ENCODE measurements at places on chromosomes 11 and 22.

- no peak for DNase-seq
These were observed 309.7 kb downstream of the TMEM135 start for GRCh38 chr11:87347441-87347840.

- no peak for DNase-seq
These were observed 54.7 kb downstream of the ETS1 start for GRCh38 chr11:128532572-128533091.

DNA sequence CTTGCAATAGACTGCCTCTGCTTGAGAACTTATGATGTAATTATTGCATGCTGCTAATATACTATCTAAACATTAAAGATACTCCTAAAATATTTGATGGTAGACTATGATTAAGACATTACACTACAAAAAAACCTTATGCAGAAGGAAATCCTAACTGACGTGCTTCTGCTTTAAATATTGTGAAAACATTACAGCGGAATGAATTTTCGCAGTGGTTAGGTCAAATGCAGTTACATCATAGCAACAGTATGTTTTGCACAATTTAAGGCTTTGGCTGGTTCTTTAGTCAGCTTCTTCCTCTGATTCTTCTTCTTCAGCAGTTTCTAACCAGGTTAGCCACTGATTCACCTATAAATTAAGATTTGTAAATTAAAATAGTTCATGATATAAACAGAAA lies 11.2 kb downstream of the EIF4G2 start:
- no peak for DNase-seq

DNA sequence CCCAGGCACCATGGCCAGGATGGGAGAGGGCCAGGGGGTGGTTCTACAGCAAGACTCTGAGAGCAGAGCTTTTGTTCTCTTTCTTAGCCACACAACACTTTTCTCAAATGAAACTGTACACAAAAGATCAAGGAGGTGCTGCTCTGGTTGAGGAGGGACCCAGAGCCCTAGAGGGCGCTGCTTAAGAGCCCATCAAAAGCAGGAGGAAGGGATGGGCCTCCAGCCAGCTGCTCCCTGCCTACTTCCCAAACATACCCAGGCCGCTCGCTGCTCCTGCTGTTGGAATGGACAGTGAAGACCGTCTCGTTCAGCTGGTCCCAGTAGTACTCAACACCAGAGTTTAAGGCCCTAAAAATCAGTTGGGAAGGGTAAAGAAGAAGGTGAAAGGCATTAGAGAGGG lies 18.4 kb upstream of the CHRM4 start:
- no peak for DNase-seq

- DNase-seq, result no peak
These were observed 10.0 kb upstream of the PKNOX2 start for GRCh38 chr11:125154378-125155099.

DNA sequence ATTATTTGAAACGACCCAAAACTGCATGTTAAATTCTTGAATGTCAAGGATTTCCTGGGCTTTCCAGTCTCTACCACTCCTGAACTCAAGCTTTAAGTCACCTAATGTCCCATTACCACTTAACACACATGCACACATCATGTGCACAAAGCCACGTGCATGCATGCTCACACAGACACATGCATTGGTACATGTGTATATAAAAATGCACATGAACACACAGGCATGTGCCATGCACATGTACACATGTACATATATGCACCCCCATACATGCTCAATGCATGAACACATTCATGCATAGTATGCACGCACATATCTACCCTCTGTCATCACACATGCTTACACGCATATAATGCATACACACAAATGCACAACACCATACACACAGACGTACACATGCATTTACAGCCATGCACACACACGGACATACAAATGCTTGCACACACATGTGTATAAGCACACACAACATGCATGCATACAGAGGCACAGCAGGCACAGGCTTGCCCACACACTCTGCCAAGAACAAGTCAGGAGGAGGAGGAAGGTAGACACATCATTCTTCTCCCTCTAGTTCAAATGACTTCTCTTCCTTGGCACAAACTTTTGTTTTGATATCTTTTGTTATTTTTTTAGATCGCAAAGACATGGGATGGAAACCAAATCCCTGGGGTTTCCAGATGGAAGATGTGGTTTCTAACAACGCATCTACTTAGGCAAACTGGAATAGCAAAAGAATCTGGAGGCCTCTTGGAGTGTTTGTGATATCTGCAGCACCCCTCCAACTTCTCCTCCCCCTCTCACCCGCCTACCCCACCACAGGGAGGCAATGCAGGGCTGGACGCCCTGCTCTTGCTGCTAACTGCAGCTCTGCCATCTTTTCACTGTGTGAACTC lies 24.6 kb downstream of the RASD2 start:
- no peak for DNase-seq

GRCh38 chr11:95231881-95232605 lies 1.0 kb upstream of the SESN3 start:
- DNase-seq, result no peak

GRCh38 chr11:77039491-77040400 lies 5.5 kb downstream of the B3GNT6 start:
- peak; percentile 53 for DNase-seq

- no peak for DNase-seq
These were observed at the start of gene CARNS1 for GRCh38 chr11:67415501-67416304. Gene CARNS1, plus strand, starts transcription at chr11:67415678. Its CDS starts 522 bp downstream, at chr11:67416200.

DNA sequence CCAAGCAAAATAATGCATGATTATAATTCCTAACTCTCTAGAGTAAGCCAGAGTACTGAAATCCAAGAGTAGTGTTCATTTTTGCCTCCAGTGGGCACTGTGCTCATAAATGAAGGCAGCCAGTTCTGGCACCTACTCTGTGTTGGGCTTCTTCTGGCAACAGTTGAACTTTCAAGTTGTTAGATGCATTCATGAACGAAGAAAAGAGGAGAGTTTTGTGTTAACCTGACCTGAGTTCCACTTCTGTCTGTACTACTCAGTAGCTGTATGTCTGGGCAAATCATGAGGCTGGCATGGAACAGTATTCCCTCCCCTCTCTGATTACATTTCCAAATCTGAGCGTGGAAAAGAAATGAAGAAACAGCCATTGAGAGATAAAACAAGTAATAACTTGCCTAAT lies 20.3 kb upstream of the TENM4 start:
- DNase-seq, result no peak

- DNase-seq, result no peak
These were observed 11.2 kb downstream of the CRYBB1 start for GRCh38 chr22:26606611-26607010.
